ENCODE measurements at places on chromosomes 12 and 14.

- DNase-seq: no peak
Observed at GRCh38 chr14:51967521-51967920, 21.8 kb upstream of the RTRAF start.

DNA sequence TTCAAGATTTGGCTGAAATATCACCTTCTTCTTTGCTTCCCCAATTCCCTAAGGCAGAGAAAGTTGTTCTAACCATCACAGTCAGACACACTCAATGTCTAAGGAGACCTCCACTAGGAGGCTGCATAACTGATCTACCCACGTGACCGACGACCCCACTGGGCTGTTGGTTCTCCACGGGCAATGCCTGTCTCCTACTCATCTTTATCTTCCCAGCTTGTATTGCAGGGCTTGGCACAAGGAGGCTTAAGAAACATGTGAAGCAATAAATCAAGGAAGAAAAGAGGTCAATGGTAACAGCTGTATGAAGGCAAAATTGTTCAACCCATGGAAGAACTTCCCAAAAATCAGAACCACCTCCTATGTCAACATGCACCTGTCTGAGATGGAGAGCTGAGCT, 27.1 kb downstream of the NT5DC3 start:
- no peak for DNase-seq

DNA sequence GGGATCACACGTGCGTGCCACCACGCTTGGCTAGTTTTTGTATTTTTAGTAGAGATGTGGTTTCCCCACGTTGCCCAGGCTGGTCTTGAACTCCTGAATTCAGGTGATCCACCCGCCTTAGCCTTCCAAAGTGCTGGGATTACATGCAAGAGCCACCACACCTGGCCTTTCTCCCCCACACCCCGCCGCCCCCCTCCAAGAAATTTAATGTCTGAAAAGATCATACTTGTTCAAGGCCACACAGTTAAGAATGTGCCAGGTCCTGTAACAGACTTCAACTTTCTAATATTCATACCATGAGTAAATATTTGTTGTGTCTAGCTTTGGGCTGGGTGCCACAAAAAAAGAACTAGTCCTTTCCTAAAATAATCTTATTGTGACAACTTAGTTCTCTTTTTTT, 9.1 kb downstream of the GATC start:
- DNase-seq: no peak

DNA sequence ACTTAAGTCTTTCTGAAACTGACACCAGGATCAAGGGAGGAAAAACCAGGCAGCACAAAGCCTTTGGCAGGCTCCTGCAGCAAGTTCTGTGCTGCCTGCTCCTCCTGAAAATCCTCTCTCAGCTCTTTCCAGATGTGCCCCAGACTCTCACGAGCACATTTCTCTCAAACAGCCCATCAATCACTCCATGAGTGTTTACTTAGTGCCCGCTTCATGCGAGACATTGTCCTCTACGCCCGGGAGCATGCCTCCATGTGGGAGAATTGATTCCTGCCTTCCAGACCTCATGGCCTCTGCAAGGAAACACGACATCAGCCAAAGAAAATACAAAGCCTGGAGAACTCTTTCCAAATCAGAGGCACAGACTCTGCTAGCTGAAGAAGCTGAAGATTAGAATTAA, 46.5 kb upstream of the TSPAN11 start:
- DNase-seq: no peak

DNA sequence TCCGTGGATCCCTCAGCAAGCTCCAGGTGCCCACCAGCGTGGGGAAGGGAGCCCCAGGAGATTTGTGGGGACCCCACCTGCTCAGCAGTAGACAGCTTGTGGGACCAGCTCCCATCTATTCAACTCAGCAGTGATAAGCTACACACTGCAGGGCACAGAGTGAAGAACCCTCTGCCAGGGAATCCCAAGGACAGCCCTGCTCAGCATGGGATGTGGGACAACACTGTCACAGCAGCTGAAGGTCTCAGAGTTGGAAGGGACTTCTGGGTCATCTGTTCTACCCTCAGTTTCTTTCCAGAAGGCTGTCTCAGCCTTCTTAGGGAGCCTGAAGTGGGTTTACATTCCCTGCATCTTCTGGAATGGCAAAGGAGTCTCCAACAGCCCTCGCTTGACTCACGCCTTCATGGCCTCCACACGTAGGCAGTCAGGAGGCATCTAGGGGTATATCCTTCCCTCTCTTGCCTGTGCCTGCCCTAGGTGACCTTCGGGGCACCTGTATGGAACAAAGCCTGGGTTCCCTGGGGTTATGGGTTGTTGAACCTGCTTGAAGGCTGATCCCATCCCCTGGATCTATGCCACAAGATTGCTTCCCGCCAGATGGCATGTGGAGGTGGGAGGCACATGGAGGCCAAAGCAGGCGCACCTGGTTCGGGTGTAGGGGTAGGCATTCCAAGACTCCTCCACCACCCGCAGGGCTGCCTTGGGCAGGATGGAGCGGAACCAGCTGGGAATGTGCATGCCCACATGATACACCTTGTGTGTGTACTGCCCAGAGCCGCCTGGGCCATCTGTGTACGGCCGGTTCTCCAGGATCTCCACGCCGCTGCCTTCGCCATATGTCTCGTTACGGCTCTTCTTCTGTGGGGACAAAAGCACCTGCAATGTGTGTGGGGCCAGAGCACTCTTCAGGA, 33.0 kb downstream of the ARL6IP4 start:
- DNase-seq: no peak

GRCh38 chr14:52253503-52253902, 14.0 kb upstream of the PTGDR start:
- no peak for DNase-seq

GRCh38 chr14:22830443-22831010, 840 bp downstream of the MRPL52 start:
- DNase-seq: no peak

DNA sequence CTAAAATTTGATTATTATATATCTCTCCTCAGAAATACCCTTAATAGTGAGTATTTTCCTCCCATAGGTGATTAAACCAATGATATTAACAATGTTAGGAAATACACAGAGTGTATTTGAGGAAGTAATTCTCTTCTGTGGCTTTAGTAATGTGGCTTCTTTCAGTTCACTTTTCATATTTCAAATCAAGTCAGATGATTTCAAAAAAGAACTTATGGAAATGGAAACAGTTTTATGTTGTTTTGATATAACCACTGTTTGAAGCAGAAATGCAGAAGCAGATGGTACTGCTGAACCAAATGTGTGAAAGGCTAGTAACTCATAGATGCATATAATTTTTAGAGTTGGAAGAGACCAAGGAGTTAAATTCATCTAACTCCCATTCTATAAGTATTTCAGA, 1.9 kb upstream of the GPR33 start:
- DNase-seq: no peak

DNA sequence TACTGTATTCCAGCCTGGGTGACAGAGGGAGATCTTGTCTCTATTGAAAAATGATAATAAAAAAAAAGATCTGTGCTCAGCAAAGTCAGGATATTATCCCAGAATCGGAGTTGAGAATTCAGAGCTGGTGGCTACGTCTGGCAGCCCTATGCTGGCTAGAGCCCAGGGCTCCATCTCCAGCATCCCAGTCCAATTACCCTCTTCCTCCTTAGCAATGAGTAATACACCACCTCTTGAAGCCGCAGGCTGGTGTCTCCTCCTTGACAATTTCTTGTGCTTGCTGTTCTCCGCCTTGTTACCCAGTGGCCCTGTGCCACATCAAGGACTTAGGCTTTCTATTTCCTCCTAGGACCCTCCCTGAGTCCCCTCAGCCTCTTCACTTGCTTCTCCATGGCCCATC, 38.4 kb upstream of the DDX11 start:
- no peak for DNase-seq

- DNase-seq: no peak
Observed at GRCh38 chr12:92124689-92125029, 21.0 kb downstream of the BTG1 start.

GRCh38 chr12:91055976-91056375, 1.8 kb downstream of the KERA start:
- DNase-seq: no peak

GRCh38 chr14:33857650-33858049, 93.2 kb downstream of the EGLN3 start:
- no peak for DNase-seq

DNA sequence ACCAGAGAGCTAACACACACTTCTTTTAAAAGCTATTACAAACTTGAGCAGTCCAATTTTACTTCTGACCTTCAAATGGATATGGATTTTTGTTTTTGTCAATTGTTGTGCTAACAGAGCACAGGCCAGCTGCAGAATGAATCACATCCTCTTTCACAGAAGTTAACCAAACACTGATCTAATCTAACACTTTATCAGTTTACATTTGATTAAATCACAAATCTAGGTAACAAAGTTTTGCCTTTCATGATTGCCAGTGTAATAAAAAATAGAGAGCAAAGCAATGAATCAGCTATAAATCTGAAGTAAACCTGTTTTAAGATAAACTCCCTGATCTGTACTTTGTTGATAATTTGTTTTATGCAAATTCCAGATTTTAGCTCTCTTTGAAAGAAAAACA, 273.1 kb upstream of the RGS6 start:
- DNase-seq: no peak

- no peak for DNase-seq
Observed at GRCh38 chr12:8629486-8630033, 16.9 kb upstream of the AICDA start.

DNA sequence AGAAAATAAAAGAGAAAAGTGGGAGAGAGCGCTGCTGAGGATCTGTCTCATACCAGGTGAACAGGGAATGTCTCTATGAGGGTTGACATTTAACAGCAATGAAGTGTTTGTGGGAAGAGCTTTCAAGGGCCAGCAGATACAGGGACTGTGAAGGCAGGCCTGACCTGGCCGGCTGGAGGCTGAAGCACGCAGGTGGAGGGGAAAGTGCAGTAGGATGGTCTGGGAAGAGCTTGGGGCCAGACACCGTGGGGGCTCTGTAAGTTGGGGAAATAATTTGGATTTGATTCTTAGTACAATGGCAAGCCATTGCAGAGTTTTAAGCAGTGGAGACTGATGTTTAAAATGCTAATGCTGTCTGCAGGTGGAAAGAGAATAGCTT, 23.8 kb upstream of the DHRS2 start:
- DNase-seq: no peak

DNA sequence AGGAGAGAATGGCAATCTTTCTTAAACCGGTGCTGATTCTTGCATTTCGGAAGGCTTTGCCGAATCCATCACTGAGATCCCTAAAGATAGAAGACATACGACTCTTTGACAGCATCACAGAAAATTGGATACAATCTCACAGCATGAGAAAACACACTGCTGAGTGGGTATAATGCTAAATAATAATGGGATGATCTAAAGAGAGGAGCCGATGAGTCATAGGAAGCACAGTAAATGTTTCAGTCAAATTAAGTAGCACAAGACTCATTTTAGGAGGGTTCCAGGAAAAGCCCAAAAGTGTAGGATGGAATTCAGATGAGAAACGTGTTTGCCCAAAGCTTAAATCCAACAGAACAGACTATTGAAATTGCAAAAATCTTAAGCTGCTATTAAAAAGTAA, 81.7 kb downstream of the CPNE8 start:
- DNase-seq: no peak

DNA sequence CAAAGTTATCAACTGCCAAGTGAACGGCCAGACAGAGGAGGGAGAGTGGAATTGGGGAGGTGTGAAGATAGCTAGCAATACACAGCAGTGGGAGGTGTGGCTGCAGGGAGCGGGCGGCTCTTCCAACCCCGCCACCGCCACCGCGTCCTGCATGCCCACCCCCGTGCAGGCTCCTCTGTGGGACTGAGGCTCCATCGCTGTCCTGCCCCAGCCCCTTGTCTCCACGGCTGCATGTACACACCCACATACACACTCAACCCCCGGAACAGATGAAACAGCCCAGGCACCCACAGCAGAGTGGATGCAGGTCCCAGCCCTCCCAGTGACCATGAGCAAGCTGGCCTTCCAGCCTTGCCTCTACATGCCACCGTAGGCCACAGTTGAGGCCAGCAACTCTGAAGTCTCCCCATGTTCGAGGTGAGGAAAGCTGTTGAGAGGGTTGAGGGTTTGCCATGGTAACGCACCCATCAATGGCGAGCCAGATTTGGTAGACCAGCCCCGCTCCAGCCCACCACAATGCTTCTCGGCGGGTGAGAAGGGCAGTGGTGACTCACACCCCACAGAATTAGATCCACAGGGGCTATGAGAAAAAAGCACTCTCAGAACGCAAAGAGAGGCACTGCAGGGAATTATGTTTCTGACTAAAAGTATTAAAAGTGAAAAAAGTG, 39.3 kb downstream of the PITPNM2 start:
- DNase-seq: no peak

DNA sequence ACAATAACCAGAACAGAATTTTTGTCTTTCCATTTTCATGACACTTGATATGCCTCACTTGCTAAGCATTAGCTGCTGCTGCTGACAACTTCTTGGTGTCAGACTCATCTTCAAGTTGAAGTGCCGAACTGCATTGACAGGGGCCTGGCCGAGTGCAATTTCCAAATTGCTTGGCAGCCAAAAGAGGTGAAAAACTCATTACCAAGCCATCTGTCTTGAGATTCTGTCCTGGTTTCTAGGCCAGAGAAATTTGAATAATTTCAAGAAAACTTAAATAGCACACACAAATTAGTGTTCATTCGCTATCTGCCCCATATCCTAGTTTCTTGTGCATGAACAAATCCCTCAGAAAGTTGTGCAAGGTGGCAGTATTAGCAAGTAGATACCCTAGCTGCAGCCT, 165.3 kb upstream of the RASSF8 start:
- no peak for DNase-seq

- DNase-seq: no peak
Observed at GRCh38 chr14:24130717-24131548, 474 bp downstream of the FITM1 start.

- no peak for DNase-seq
Observed at GRCh38 chr12:102478405-102479098, 1.8 kb downstream of the IGF1 start.

DNA sequence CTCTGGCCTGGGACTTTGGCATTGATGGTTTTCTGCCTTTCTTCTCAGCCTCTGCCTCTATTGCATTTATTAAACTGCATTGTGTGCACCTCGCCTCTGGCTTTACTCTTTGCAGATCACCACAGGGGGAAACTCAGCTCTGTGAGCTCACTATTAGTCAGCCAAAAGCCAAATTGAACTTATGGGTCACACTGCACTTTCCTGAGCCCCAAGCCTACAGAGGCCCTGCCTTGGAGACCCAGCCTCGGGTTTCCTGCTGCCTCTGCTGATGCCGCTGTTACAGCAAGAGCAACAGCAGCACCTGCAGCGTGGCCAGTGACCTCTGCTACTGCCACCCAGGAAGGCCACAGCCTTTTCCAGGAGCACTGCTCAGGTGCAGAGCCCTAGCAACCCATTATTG, 122.5 kb downstream of the DAD1 start:
- no peak for DNase-seq

DNA sequence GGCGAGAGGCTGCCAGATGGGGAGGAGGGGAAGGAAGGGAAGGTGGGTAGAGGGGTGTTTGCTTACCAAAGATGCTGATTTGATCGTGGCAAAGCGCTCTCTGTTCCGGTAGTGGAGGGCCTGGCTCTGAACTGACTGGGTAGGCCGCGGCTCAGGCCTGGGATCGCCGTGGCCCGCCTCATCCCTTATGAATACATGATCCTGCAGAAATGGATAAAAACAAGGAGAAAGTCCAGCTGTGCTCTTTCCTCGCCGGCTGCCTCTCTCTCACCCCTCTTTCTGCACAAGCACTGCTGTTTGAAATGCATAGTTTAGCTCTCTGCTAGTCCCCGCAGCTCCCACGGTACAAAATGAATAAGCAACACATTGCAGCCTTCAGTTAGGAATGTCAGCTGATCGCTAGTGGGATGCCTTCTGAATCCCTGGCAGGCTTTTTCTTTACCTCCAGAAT, 53.8 kb downstream of the PEBP1 start:
- DNase-seq: no peak

Measured in lower lobe of right lung (tissue), 2 donors.